ENCODE measurements at places on chromosomes 11 and 22.

- no peak for DNase-seq
Observed at GRCh38 chr11:788953-789940, 643 bp downstream of the CEND1 start.

DNA sequence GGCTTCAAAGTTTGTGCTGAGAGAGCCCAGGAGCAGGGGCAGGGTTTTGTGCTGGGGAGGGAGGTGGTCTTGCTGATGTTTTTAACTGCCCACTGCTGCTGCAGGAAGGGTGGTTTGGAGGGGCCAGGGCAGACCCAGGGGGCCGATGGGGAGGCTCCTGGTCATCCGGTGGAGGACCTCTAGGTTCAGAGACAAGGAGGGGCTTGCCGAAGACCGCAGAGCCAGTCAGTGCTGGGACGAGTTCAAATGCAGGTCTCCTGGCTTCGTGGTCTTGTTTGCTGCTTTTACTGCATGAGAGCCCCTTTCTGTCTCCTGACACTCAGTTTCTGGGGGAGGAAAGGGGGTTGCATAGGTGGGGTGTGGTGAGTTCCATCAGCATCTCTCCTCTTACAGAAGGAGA is 26.0 kb downstream of the CACNA1I start:
- DNase-seq: no peak

DNA sequence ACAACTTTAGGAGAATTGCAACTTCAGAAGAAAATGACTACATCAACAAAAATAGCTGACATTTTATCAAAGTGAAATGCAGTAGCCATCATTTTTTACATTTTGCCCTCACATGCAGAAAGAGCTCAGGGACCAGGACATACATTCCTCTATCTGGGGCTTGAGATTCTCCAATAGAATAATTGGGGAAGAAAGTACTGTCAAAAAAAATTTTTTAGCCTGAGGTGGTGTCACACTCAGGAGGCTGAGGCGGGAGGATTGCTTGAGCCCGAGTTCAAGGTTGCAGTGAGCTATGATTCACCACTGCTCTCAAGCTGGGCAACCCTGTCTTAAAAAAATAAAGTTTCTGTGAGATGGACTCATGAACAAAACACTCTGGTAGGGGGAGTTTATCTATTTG is 32.2 kb upstream of the DEPDC7 start:
- no peak for DNase-seq

GRCh38 chr11:77102246-77103210 is at the start of gene OMP:
Gene OMP (plus strand): TSS chr11:77102840. CDS start chr11:77102840, 0 bp downstream.
- no peak for DNase-seq

GRCh38 chr22:20138417-20138738 is 6.8 kb downstream of the ZDHHC8 start:
- DNase-seq: no peak

DNA sequence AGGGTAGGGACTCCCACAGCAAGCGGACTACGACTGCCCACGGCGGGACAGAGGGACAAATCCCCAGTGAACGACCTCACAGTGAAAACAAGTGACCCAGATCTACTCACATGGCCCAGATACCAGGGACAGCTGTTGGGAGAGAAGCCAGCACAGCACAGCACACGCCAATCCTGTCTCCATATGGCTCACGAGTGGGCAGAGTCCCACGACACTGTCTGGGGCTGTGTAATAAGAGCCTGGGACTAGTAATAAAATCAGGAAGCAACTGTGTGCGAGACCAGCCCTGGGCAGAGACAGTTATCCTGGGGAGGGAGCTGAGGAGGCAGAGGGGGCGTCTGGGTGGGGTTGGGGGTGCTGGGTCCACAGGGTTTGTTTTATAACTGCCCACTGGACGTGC is 385.0 kb downstream of the CTTN start:
- no peak for DNase-seq

GRCh38 chr22:41352058-41352457 is 29.7 kb upstream of the TEF start:
- DNase-seq: no peak

GRCh38 chr11:103594283-103594682 is 442.2 kb upstream of the DDI1 start:
- DNase-seq: no peak

- DNase-seq: no peak
Observed at GRCh38 chr22:30857791-30858190, 110.8 kb downstream of the MORC2 start.

DNA sequence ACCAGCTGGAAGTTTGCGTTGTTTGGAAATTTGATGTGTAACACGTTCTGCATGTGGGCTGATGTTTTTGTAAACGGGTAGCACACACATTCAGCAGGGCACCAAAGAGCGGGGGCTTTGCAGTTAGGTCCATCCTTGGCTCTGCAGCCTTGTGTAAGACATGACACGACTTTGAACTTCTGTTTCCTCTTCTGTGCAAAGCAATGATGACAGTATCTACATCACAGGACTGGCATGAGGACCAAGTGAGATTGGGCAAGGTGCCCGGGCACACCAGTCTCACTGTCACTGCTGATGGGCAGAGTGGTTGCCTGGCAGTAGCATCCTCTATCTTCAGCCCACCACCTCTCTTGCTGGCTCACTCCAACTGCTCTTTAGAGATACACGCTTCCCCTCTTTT is 3.3 kb downstream of the TCN2 start:
- DNase-seq: no peak

GRCh38 chr22:19805821-19806212 is 45.2 kb downstream of the TBX1 start:
- no peak for DNase-seq

GRCh38 chr11:95392644-95393043 is 161.6 kb upstream of the SESN3 start:
- DNase-seq: no peak

- no peak for DNase-seq
Observed at GRCh38 chr11:58912124-58912523, 27.2 kb upstream of the GLYATL1 start.

- DNase-seq: no peak
Observed at GRCh38 chr22:39215426-39216142, 29.2 kb downstream of the PDGFB start.

- no peak for DNase-seq
Observed at GRCh38 chr22:31286360-31287255, 5.7 kb downstream of the PIK3IP1 start.

- DNase-seq: no peak
Observed at GRCh38 chr22:27574002-27574366, 227.6 kb downstream of the MN1 start.

DNA sequence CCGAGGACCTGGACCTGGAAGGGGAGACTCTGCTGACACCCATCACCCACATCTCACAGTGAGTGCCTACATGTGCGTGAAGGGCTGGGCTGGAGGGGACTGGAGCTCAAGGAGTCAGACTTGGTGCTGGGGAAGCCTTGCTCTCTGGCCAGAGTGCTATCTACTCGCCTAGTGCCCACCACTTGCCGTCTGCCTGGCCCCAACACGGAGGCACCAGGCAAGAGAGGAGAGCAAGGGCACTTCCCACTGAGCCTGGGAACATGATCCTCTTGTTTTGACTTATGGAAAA is 37.8 kb downstream of the KCNQ1OT1 start:
- no peak for DNase-seq

DNA sequence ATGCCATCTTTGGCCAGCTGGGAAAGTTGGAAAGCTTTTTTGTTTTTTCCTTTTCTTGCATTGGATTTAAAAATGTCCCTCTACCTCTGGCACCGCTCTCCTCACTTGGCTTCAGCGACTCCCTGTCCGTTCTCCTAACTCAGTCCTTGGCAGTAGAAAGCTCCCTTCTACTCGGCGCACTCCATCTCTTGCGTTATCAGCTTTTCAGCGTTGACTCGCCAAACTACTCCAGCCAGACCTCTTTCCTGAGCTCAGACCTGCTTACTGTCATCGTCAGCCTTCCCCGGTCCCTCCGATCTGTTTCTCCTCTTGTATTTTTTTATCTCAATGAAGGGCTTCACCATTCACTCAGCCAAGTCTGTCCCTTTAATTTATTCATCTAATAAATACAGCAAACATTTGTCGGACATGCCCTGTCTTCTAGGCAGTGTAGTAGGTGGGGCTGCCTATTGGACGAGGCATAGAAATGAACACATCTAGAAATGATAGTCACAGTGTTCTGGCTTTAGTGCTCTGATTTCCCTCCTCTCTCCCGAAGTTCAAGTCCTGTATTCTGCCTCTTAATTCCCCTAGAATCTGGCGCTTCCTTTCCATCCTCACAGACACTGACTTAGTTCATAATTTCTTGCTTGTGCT is 839 bp downstream of the CEP164 start:
- no peak for DNase-seq

DNA sequence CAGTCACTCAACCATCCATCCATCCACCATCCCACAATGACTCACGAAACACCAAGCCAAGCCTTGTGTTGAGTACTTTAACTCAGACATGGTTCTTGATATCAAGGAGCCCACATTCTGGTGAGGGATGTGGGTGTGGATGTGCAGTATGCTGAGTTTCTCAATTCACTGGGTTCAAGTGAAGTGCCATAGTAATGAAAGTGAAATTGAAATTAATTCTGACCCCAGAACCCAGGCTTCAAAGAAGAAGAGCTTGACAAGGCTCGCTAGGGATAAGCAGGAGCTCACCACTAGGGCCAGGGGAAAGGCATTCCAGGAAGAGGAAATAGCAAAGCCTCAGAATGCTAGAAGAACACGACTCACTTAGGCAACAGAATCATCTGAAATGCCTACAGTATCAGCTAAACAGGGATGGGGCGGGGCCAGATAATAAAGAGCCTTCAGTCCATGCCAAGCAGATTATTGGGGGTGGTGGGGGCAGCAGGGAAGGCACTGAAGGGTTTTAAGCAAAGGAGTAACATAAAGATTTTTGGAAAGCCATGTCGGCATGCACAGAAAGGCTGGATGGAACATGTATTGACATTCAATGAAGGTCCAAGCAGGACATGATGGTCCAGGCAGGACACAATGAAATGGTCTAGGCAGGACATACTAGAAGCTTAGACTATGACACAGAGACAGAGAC is 37.2 kb downstream of the RTL6 start:
- DNase-seq: no peak

DNA sequence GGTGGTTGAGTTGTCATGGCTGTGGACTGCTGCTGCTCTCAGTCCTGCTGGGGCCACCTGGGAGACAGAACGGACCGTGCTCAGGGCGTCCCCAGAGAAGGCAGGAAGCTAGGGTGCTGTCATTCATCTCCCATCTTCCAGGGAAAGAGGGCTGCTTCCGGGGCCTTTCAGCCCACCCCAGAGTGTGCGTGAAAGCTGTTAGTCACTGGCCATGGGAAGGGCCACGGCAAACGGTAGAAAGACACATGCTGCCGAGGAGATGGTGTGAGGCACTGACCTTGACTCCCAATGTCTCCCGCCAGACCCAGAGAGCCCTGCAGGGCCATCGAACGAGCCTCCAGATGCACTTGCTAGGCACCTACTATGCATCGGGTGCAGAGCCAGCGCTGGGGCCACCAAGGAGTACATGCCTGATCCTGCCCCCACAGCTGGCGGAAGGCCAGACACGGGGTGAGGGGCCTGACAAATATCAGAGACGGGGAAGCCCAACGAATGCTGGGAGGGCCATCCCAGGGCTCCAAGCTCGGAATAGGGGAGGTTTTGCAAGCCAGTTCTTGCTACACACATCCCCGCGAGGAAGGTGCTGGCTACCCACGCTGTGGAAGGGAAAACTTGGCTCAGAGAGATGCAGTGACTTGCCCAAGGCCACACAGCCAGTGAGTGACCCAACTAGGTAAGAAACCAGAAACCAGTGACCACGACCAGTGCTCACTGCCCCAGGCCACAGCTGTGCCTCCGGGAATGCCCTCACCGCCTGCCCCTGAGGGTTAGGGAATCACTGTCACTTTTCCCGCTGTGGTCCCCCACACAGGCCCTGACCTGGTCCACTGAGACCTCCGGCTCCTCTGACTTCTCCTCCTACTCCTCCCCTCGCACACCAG is 10.1 kb downstream of the RAC2 start:
- no peak for DNase-seq

- no peak for DNase-seq
Observed at GRCh38 chr11:121555121-121555520, 102.4 kb upstream of the SORL1-AS1 start.

- no peak for DNase-seq
Observed at GRCh38 chr11:72568861-72569260, 105.4 kb downstream of the PDE2A start.

DNA sequence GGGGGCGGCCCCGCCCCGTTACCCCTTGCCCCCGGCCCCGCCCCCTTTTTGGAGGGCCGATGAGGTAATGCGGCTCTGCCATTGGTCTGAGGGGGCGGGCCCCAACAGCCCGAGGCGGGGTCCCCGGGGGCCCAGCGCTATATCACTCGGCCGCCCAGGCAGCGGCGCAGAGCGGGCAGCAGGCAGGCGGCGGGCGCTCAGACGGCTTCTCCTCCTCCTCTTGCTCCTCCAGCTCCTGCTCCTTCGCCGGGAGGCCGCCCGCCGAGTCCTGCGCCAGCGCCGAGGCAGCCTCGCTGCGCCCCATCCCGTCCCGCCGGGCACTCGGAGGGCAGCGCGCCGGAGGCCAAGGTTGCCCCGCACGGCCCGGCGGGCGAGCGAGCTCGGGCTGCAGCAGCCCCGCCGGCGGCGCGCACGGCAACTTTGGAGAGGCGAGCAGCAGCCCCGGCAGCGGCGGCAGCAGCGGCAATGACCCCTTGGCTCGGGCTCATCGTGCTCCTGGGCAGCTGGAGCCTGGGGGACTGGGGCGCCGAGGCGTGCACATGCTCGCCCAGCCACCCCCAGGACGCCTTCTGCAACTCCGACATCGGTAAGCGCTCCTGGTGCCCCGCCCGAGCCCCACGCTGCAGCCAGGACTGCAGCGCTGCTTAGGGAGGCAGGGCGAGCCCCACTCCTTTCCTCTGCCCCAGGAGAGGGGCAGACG is at the start of gene TIMP3:
TSS of gene TIMP3 (plus strand) at position 169 of the 700 bp plus-strand sequence. CDS start at position 466, 297 bp downstream.
- DNase-seq: no peak

DNA sequence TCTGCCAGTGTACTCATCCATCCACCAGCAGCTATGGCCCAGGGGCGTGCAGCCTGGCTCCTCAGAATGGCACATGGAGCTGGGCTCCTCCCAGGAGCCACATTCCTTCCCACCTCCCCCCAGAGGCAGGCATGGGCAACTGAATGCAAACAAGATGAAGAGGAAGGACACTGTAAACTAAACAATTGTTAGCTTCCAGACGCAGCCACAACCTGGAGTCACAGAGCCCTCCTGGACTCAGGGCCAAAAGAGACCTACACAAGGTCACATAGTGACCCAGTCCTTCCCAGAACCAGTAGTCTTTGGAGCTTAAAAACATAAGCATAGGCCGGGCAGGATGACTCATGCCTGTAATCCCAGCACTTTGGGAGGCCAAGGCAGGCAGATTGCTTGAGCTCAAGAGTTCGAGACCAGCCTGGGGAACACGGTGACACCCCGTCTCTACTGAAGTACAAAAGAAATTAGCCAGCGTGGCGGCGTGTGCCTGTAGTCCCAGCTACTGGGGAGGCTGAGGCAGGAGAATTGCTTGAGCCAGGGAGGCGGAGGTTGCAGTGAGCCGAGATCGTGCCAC is 30.7 kb upstream of the CLDN5 start:
- no peak for DNase-seq

- no peak for DNase-seq
Observed at GRCh38 chr22:42317008-42317407, 46.6 kb upstream of the TCF20 start.

- no peak for DNase-seq
Observed at GRCh38 chr11:8415195-8415594, 151.5 kb upstream of the LMO1 start.

Measured in NCI-H460 (cell line).